Nasal cavity respiratory epithelium epithelial cell of viscerocranial mucosa (primary cell): ENCODE measurements at places on chromosomes 11 and 22. TPM values are rescaled to one million over a fixed set of nuclear protein-coding genes. Genes with fewer than 3 reads are reported as not detected.

The CWF19L2 gene
- 17.4 and 18.1 TPM in 2 replicates for total RNA-seq

The OR52E2 gene
- total RNA-seq = not detected in 2 replicates

The BIK gene
- total RNA-seq = 22.9 and 30.5 TPM in 2 replicates

The OR2D2 gene
- under 0.01 and 0.21 TPM in 2 replicates for total RNA-seq

The FGF4 gene
- total RNA-seq = not detected in 2 replicates

The TBX1 gene
- 7.9 and 9.8 TPM in 2 replicates for total RNA-seq

The GALNT18 gene
- total RNA-seq = 14.4 and 36.7 TPM in 2 replicates

The TMEM151A gene
- total RNA-seq = under 0.01 and 0.07 TPM in 2 replicates

The GDPD4 gene
- total RNA-seq = not detected in 2 replicates

The OR11H1 gene
- total RNA-seq = not detected in 2 replicates

The NCR3LG1 gene
- total RNA-seq = 3.6 and 5.5 TPM in 2 replicates

The XKR3 gene
- not detected in 2 replicates for total RNA-seq

The UBTFL1 gene
- total RNA-seq = not detected in 2 replicates

The SLC22A12 gene
- not detected in 2 replicates for total RNA-seq

The RHOG gene
- 5.8 and 15.3 TPM in 2 replicates for total RNA-seq

The MDK gene
- total RNA-seq = 11.3 and 33.0 TPM in 2 replicates

The RIMBP3C gene
- total RNA-seq = not detected in 2 replicates

The KRTAP5-1 gene
- total RNA-seq = not detected in 2 replicates

The BTBD10 gene
- 117 and 127 TPM in 2 replicates for total RNA-seq

The OR5B3 gene
- total RNA-seq = not detected in 2 replicates

The SC5D gene
- 89.3 and 105 TPM in 2 replicates for total RNA-seq

The TRIM77 gene
- total RNA-seq = not detected in 2 replicates

The TMPRSS4 gene
- total RNA-seq = 14.4 and 229 TPM in 2 replicates

The POLR3H gene
- total RNA-seq = 15.4 and 26.3 TPM in 2 replicates

The MRPL21 gene
- total RNA-seq = 33.7 and 44.4 TPM in 2 replicates

The ARHGAP8 gene
- 10.3 and 30.9 TPM in 2 replicates for total RNA-seq
